ENCODE measurements at places on chromosomes 1 and 21. TPM values are rescaled to one million over a fixed set of nuclear protein-coding genes. Genes with fewer than 3 reads are reported as not detected.

GRCh38 chr1:180521474-180522212, 19.3 kb upstream of the ACBD6 start:
- DNase-seq, result no peak
- H3K36me3 ChIP-seq, result no peaks in the 10 kb centered on the region
- H3K27me3 ChIP-seq, result no peaks in the 10 kb centered on the region
- peak overlapping the region; percentile 14 for H3K27ac ChIP-seq
- H3K4me1 ChIP-seq, result peaks cover 46% of the 10 kb centered on the region

- DNase-seq, result no peak
- no peak overlapping the region for H3K27ac ChIP-seq
Observed at GRCh38 chr1:214514032-214514818, 37.2 kb downstream of the PTPN14 start.

- peak overlapping the region; percentile 26 for H3K4me3 ChIP-seq
- peak; percentile 39 for DNase-seq
- H3K4me1 ChIP-seq, result peaks cover 42% of the 10 kb centered on the region
Observed at GRCh38 chr21:33196941-33197374, 32.8 kb upstream of the IFNAR2 start.

DNA sequence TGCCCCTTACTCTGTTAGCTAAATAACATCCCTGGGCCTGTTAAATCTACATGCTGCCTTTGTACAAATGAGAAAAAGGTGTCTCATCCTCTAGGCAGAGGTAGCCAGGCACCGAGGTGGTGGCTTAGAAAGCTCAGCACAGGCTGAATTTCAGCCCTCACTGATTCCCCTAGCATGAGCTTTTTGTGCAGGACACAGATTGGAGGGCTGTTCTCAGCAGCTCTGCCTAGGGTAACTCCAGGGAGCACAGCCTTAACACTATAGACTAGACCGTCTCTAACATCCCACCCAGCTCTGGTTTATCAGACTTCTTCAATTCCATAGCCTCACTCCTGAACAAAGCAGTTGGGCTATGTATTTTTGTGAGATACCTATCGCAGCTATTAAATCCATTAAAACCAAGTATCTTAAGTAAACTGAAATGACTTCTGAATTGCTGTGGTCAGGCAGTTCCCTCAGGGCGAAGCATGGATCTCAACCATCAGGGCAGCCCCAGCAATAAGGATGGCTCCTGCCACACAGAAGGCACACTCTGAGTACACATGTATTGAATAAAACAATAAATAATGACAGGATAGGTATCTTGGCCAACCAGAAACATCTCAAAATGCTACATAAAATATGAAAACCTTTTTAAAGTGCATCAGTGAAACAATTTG, 14.8 kb downstream of the S100A6 start:
- H3K36me3 ChIP-seq, result no peaks in the 10 kb centered on the region
- H3K4me3 ChIP-seq, result no peak overlapping the region
- no peaks in the 10 kb centered on the region for H3K27me3 ChIP-seq
- no peak overlapping the region for H3K27ac ChIP-seq
- DNase-seq, result no peak
- peaks cover 11% of the 10 kb centered on the region for H3K4me1 ChIP-seq

DNA sequence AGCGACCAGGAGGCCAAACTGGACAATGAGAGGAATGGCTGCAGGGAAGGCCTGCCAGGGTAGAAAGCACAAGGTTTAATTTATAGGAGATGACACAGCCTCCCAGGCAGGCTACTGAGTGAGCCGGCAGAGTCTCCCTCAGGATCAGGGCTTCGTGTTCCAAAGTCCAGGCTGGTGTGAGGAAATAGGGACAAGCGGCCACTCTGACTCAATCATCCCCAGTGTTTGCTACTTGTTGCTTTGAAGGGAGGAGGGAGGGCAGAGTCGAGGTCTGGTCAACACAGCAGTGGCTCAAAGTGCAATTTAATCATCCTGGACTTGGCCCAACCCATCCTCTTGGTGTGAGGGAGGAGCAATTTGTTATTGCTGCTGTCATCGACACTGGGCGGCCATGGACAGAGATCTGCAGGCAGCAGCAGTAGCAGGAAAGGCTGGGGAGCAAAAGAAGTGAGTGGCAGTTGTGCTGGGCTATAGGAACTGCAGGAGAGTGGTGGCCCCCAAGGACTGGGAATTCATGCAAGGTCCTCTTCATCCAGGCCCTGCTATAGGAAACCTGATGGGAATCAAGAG, 27.5 kb downstream of the TBX15 start:
- no peak overlapping the region for H3K4me3 ChIP-seq
- no peaks in the 10 kb centered on the region for H3K4me1 ChIP-seq
- no peak for DNase-seq
- H3K27me3 ChIP-seq, result peaks cover 47% of the 10 kb centered on the region
- H3K27ac ChIP-seq, result no peak overlapping the region
- no peaks in the 10 kb centered on the region for H3K36me3 ChIP-seq

DNA sequence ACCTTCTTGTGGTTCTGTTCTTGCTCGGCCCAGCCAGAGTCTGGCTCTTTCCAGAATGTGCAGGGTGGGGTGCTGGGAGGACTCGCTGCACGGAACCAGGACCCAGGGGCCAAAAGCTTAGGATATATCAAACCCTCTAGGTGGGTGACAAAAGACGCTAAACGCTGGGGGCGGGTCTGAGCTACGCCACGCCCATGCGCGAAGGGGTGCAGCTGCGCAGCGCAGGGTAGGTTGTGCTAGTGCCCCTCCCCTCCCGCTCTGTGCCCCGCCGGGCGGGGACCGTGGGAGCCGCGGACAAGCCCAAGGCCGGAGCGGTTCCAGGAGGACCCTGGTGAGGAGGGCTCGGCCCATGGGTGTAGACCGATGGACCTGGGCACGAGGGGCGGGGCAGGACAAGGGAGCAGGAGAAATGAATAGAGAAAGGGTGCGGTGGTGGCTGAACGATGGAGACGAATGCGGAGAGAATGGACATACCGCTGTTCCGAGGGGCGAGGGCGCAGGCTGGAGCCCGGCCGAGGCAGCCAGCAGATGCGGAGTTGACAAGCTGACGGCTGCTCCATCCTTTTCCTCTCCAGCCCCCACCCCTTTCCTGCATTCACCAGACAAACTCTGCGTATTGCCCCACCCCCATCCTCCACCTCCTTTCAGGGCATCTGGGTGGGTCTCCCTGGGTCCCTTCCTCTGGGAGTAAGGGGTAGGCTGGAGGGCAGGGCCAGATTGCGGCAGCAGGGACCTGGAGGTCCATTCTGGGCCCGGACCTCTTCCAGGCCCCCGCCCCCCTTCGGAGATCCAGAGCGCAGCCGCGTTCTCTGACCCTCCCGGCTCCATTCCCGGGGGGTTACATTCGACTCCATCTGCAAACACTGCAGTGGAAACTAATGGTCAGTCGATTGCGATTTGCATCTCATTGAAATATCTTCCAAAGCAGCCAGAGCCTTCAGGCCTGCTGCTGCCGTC, at the start of gene RUSC1:
TSS of gene RUSC1 (plus strand) at position 234 of the 957 bp plus-strand sequence. CDS start 880 bp downstream, outside the sequence.
- peak within 1 kb of the TSS; percentile 99 for H3K27ac ChIP-seq
- no peaks in the 10 kb centered on the region for H3K27me3 ChIP-seq
- DNase-seq, result peak; percentile 89
- peaks cover 24% of the 10 kb centered on the region for H3K36me3 ChIP-seq
- peaks cover 55% of the 10 kb centered on the region for H3K4me1 ChIP-seq

DNA sequence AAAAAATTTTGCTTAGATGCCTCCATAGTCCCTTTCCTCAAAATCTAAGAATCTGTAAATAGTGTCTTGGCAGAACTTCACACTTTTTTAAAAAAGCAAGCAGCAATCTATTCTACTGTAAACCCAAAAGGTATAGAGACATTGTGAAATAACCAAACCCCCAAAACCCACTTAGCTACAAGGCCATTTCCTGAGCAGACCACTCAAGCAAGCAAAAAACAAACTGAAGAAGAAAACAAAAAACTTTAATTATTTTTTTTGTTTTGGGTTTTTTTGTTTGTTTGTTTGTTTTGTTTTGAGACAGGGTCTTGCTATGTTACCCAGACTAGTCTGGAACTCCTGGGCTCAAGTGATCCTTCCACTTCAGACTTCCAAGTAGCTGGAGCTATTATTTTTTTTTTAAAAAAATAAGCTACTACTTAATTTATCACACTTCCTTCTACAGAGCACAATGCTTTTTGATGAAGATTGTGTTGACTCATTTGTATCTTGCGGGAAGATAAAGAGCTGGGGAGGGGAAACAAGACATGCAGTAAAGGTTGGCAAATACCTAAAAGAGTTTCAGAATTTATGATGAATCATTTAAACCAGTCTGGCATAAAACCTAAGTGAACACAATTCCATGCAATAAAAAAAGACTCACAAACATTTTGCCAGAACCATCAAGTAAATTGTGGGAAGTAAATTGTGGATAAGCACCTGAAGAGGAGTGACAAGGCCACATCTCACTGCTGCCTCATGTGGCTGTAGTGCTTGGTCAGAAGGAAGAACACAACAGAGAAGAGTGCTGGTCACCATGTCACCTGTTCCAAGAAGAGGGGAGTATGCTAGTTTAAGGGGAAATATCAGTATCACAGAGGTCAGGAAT, 2.7 kb upstream of the PTPN22 start:
- H3K27me3 ChIP-seq, result no peaks in the 10 kb centered on the region
- H3K27ac ChIP-seq, result no peak overlapping the region
- H3K36me3 ChIP-seq, result no peaks in the 10 kb centered on the region

DNA sequence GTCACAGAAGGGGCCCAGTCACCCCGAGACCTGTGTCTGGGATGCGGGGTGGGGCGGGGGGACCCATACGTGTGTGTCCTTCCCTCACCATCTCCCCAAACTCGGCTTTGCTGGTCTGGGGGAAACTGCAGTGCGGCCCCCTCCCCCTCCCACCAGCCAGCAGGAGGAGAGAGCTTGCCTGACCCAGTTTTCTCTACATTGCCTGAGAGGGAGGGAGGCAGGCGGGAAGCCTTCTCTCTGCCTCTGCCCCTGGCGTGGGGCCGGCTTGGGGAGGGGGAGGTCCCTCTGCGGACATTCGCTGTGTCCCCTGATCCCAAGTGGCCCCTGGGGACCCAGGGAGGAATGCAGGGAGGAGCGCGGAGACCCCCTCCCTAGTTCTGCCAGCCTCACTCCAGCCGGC, 3.9 kb downstream of the EPHA8 start:
- H3K27me3 ChIP-seq, result peaks cover 86% of the 10 kb centered on the region
- H3K27ac ChIP-seq, result no peak overlapping the region
- no peak for DNase-seq
- no peaks in the 10 kb centered on the region for H3K4me1 ChIP-seq

DNA sequence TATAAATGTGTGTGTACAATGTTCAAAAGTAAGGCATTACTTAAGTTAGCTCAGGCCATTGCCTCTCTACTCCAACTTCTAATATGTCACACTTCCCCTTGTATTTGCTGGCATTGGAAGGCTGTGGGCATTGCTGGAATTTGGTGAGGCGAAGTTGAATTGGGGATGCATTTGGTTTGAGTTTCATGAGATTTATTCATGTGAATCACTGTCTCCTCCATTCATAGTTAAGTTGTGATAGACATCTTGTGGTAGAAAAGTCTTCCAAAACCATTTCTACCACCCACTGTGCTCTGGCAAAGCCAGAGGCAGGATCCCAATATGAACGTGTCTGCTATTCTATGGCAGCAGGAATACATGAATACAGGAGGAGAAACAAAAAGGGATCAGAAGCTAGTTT, 397.8 kb upstream of the USP24 start:
- no peak overlapping the region for H3K4me3 ChIP-seq
- no peaks in the 10 kb centered on the region for H3K27me3 ChIP-seq
- no peaks in the 10 kb centered on the region for H3K36me3 ChIP-seq
- no peak for DNase-seq
- no peaks in the 10 kb centered on the region for H3K4me1 ChIP-seq
- H3K27ac ChIP-seq, result no peak overlapping the region

GRCh38 chr1:67118191-67118590, 16.6 kb downstream of the C1orf141 start:
- no peak for DNase-seq
- no peaks in the 10 kb centered on the region for H3K27me3 ChIP-seq
- no peak overlapping the region for H3K27ac ChIP-seq
- H3K36me3 ChIP-seq, result no peaks in the 10 kb centered on the region
- no peaks in the 10 kb centered on the region for H3K4me1 ChIP-seq
- H3K4me3 ChIP-seq, result no peak overlapping the region

- H3K27ac ChIP-seq, result no peak overlapping the region
- no peak for DNase-seq
- H3K27me3 ChIP-seq, result no peaks in the 10 kb centered on the region
- no peak overlapping the region for H3K4me3 ChIP-seq
- no peaks in the 10 kb centered on the region for H3K4me1 ChIP-seq
Observed at GRCh38 chr1:56754708-56755479, 64.3 kb downstream of the FYB2 start.

- H3K27ac ChIP-seq, result no peak overlapping the region
- H3K36me3 ChIP-seq, result peaks cover 33% of the 10 kb centered on the region
- DNase-seq, result no peak
- H3K27me3 ChIP-seq, result peaks cover 10% of the 10 kb centered on the region
- no peak overlapping the region for H3K4me3 ChIP-seq
Observed at GRCh38 chr1:1042835-1043234, 22.9 kb downstream of the AGRN start.

Gene SPAG17
- not detected for total RNA-seq

Gene PRDM16
- total RNA-seq, result 16.6 TPM

Gene FABP3
- 4,737 TPM for total RNA-seq
